Activated naive CD8-positive, alpha-beta T cell treated with anti-CD3 and anti-CD28 coated beads for 36 hours (primary cell): ENCODE measurements at places on chromosomes 5 and 9. TPM values are rescaled to one million over a fixed set of nuclear protein-coding genes. Genes with fewer than 3 reads are reported as not detected.

GRCh38 chr9:5186416-5187169 lies 1.2 kb upstream of the INSL6 start:
- peak; percentile 50 for DNase-seq
- H3K27me3 ChIP-seq, result no peaks in the 10 kb centered on the region
- H3K4me3 ChIP-seq, result no peak overlapping the region
- no peaks in the 10 kb centered on the region for H3K36me3 ChIP-seq

DNA sequence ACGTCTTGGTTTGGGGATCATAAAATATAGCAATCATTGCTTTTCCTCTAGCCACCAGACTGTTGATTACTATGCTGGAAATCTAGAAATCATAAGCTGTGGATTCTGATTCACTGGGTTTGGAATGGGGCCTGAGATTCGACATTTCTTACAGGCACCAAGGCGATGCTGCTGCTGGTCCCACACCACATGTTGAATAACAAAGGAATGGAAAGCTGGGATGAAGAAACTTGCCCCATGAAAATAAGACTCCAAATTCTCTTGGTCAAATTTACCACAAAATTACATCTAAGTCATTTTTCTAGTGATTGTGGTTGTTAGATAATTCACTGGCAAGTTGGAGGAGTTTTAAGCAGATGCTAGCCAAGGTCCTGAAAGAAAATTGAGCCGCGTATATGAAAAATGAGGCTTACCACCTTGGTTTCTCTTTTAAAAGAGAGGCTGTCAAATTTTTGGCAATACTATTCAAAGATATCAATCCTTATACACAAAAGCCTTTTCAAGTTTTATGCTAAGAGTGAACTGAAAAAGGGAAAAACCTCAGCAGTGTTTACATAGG lies 23.0 kb upstream of the MEIKIN start:
- H3K4me3 ChIP-seq, result no peak overlapping the region
- no peak overlapping the region for H3K27ac ChIP-seq
- peaks cover 2% of the 10 kb centered on the region for H3K36me3 ChIP-seq
- H3K4me1 ChIP-seq, result peaks cover 5% of the 10 kb centered on the region
- DNase-seq, result no peak

- peaks cover 5% of the 10 kb centered on the region for H3K27me3 ChIP-seq
- no peaks in the 10 kb centered on the region for H3K4me1 ChIP-seq
- no peak for DNase-seq
- H3K4me3 ChIP-seq, result no peak overlapping the region
- no peak overlapping the region for H3K27ac ChIP-seq
Observed at GRCh38 chr5:58099257-58099656, 360.6 kb downstream of the PLK2 start.

PCYOX1L gene
- total RNA-seq, result 18.2 TPM

PCDH1 gene
- total RNA-seq, result not detected

HOMER1 gene
- 13.0 TPM for total RNA-seq

LIX1 gene
- total RNA-seq, result not detected
